ENCODE measurements at places on chromosomes 7 and 10.
A peak's percentile ranks its signal among the peaks of the same experiment; 100 is the strongest.

GRCh38 chr7:134693256-134693655, 46.6 kb downstream of the BPGM start:
- DNase-seq: no peak

DNA sequence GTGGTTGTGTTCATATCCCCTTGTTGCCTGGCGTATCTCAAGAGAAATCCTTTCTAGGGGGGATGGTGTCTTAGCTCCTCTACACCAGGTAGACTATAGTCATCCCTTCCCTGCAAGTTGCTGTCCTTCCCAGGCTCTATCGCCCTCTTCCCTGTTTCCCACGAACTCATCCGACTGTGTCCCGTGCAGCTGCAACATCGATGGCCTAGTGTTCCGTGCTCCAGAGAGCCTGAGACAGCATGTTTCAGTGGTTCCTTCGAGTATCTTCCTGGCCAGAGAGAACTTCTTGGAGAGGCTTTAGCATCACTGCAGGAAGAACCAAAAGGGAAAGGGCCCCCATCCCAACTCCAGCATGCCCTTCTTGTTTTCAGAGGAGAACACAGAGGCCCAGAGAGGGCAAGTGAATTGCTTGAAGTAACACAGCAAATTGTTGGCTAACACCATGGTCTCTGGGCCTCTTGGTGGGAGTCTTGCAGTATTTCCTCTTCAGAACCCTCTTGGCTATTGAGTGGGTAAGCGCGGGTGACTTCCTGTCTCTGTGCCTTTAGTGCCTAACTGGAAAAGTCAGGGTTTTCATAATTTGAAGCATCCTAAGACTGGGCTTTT, 162.9 kb downstream of the RGS10 start:
- no peak for DNase-seq

GRCh38 chr10:121425623-121426022, 172.6 kb downstream of the FGFR2 start:
- no peak for DNase-seq

DNA sequence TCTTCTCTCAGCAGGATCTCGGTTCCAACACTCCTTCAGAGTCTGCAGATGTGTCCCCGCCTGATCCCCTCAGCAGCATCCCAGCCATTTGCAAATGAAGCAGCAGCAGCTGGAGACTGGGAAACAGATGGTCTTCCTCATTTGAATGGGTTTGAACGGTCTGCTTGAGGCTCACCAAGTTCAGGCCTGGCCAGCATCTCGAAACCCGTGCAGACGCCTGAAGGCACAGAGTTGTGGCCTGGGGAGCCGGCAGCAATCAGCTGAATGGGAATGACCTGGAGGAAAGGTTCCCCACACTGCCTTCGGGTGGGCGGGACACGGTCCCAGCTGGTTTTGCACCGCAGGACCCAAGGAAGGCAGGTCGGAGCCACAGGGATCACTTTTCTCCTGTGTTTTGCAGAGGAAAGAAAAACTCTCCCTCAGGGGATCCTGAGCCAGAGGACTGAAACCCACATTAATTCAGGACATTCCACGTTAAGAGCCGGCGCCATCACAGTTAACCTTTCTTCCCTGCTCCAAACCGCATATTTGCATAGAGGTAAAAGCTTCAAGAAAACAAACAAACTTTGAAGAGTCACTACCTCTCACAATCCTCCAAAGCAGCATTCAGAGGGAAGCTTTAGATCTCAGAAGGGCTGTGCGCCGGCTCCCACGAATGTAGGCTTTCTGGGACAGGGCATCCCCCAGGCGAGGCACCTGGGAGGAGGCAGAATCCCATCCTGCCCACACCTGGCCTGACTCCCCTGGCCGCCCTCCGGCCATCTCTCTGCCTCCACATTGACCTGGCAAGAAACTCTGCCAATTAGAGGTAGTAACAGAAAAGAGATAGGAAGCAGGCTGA, 17.7 kb downstream of the FGFR2 start:
- DNase-seq: peak; percentile 65

GRCh38 chr10:103177123-103177522, 15.9 kb downstream of the NT5C2 start:
- no peak for DNase-seq

DNA sequence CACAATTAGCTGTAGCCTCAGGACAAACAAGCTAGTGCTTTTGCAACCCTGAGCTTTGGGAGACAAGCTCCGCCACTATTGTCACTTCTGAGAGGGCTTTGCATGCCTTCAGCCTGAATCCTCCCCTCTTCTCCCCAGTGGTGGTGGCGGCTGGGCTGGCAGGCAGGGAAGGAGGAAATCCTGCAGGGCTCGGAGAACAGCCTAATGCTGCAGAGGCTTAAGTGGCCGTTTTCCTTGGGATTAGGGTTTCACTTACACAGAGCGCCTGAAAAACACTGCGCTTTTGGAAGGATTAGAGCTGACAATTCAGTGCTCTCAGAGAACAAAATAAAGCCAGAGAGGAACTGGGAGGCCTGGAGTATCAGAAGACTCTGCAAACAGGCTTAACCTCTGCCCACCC, 71.3 kb downstream of the PAX2 start:
- no peak for DNase-seq

GRCh38 chr7:98294798-98295382, 13.4 kb downstream of the BRI3 start:
- DNase-seq: peak; percentile 37

DNA sequence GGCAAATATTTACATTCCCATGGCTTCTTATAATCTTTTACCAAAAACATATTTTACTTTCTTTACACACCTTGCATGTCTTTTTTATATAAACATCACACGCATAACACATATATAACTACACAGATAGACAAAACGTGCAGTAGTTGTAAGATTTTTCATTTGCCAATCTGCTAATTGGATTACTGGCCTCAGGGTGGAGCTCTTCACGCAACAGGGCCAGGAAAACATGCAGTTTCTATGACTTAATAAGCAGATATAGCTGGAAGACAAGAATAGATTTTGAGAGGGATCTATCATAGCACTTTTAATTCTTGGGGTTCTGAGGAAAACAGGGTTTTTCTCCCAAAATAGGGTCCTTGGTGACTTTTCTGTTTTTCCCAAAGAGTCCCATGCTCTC, 12.7 kb downstream of the ACADSB start:
- no peak for DNase-seq

DNA sequence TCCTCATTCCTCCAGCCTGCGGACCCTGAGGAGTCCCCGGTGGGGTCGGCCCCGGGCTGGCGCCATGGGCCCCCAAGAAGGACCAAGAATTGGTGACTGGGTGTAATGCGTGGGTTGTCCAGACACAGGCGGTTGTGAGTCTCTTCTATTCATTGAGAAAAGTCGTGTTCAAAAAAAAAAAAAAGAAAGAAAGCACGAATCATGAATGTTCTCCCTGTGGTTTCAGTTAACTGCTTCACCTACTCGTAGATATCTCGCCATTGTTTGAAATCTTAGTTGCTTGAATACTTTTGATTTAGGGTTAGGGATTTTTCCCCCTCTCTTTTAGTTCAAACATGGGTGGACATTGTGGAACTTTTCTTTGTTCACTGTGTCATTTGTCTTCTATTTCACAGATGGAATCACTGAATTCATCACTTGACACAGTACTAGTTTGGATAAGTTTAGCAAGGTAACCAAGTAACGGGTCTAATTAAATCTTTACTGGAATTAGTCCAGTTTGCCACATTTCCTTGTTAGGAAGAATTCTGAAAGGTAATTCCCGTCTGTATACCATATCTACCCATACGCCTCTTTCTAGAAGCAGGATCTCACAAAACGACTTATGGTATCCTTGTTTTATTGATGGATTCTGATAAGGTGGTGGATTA, 775 bp downstream of the STARD3NL start:
- DNase-seq: peak; percentile 50

GRCh38 chr7:112272921-112273561, 66.5 kb downstream of the ZNF277 start:
- no peak for DNase-seq

GRCh38 chr10:116146372-116147140, 126.5 kb downstream of the GFRA1 start:
- DNase-seq: no peak
